ENCODE measurements at places on chromosomes 11 and 22. TPM values are rescaled to one million over a fixed set of nuclear protein-coding genes. Genes with fewer than 3 reads are reported as not detected.

The BIRC3 gene
- total RNA-seq = 115 TPM

DNA sequence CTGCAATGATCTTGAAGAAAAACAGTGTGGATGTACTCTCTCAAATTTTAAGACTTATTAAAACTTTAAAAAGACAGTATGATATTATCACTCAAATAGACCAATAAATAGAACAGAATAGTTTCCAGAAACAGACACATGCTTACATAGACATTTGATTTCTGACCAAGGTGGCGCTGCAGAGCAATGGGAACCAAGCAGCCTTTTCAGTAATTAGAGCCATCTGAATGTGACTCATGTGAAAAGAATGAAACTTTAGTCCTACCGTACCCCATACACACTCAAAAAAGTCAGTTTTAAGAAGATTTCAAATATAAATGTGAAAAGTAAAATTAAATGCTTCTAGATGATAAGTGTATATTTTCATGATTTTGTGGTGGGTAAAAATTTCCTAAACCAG lies 74.2 kb upstream of the MS4A8 start:
- DNase-seq = no peak
- no peak overlapping the region for H3K27ac ChIP-seq
- H3K4me1 ChIP-seq = no peaks in the 10 kb centered on the region

DNA sequence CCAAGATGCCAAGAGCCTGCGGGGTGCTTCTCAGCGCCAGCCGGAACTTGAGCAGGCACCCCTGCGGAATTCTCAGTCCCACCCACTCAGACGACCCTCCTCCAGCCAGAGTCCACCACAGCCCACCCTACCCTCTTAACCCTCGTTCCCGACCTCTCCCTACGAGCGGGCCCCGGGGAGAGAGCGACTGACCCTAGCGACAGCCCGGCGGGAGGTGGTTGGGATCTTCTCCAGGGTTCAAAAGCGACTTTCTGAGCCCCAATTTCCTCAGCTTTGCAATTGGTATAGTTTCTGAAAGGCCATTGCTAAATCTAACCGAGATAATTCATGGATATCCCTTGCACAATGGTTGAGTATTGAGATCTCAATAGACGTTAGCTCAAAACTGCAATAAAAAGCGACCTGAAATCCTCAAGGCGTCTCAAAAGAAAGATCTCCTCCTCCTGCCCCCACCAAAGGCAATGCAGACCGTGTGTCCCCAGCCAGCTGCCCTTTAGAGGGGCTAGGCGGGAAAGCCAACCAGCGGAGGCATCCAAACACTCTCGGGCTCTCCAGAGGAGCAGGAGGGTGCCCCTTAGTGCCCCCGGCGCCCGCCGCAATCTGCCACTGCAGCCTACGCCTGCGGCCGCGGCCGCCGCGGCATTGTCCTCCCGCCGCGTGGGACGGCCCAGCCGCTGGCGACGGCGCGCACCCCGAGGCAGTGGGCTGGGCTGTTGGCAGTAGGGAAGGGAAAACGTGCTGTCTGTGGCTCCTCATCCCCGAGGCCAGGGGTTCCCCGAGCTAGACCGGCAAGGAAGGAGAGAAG lies 1.5 kb upstream of the SLC6A5 start:
- H3K4me1 ChIP-seq = no peaks in the 10 kb centered on the region
- peaks cover 87% of the 10 kb centered on the region for H3K27me3 ChIP-seq
- H3K4me3 ChIP-seq = no peak overlapping the region
- no peak for DNase-seq
- no peak overlapping the region for H3K27ac ChIP-seq

GRCh38 chr22:31537019-31537535 lies 40.7 kb downstream of the SFI1 start:
- no peak for DNase-seq
- no peaks in the 10 kb centered on the region for H3K27me3 ChIP-seq
- peak overlapping the region; percentile 19 for H3K27ac ChIP-seq
- H3K4me3 ChIP-seq = no peak overlapping the region
- peaks cover 22% of the 10 kb centered on the region for H3K4me1 ChIP-seq

The C11orf21 gene
- 71.7 TPM for total RNA-seq

The KAT5 gene
- 90.9 TPM for total RNA-seq

DNA sequence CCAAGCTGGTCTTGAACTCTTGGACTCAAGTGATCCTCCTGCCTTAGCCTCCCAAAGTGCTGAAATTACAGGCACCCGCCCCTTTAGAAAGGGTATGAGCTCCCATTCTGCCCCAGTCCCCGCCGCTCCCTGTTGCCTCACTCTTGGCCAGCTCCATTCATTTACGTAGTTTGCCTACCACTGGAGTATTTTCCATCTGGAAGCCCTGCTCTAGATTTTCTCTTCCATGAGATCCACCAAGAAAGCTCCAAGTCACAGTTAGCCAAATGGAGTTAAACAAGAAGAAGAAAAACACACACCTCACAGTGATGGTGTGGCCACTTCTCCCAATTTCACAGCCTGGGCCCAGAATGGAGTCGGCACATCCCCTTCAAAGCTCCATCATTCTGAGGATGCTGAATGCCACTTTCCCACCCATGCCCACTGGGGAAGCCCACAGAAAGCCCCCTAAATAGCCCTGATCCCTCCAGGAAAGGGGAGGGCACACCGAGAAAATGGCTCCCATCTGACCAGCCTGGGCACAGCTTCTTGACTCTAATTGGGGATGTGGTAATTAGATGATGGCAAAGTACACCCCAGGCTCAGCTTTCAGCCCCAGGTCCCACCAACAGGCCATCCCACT lies 381.2 kb downstream of the MN1 start:
- peaks cover 11% of the 10 kb centered on the region for H3K27me3 ChIP-seq
- H3K4me3 ChIP-seq = no peak overlapping the region
- DNase-seq = no peak
- H3K27ac ChIP-seq = no peak overlapping the region
- no peaks in the 10 kb centered on the region for H3K4me1 ChIP-seq

DNA sequence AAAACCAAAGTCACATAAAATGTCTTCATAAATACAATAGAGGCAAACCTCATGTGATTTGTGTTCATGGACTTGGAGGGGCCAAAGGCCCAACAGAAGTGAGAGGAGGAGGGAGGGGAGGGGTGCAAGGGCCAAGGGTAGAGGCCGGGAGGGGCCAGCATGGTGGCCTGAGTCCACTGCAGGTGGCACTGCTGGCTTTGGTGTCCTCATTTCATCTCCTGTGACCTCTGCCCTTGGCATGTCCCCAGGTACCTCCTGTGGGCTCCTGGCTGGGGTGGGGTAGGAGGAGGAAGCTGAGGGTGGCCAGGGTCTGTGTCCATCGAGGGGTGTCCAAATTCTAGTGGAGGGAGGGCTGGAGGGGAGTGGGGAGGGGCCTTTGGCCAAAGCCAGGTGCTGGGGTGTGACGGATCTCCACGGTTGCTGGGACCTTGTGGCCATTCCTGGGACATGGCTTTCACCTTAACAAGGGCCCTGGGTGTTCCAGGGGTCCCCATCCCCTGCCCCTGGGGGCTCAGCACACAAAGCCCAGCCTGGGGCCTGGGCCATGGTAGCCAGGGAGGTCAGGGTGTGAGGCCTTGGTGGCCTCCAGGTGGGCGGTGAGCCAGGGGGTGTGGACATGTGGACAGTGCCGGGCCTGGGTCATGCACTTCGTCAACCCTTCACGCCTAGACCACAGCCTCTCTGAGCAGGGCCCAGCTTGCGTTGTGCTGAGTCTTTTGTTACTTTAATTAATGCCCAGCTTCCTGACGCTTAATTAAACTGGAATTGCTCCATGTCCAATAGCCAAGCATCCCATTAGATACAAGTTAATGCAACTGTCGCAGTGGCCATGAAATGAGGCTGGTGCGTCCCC lies 20.7 kb upstream of the CCDC188 start:
- no peak for DNase-seq
- no peak overlapping the region for H3K4me3 ChIP-seq
- H3K27ac ChIP-seq = no peak overlapping the region

DNA sequence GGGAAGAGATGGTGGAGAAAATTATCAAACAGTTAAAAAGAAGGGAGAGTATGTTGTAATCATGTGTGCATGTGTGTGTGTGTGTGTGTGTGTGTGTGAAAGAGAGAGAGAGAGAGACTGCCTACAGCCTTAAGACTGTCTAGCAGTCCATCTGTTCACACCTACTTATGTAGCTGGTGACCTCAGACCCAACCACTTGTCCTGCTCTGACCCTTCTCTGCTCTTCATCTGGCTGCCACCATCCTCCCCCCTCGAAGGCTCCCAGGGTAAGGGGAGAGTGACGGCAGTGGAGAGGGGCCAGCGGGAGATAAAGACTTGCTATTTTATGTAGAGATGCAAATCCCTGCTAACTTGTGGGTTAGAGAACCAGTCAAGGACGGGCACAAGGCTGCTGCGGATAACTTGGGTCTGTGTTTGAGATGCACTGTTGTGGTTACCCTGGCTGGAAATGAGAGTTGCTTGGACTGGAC lies 24.9 kb upstream of the GRAMD1B start:
- H3K27me3 ChIP-seq = no peaks in the 10 kb centered on the region
- peaks cover 5% of the 10 kb centered on the region for H3K4me1 ChIP-seq
- no peak overlapping the region for H3K27ac ChIP-seq
- H3K36me3 ChIP-seq = no peaks in the 10 kb centered on the region

DNA sequence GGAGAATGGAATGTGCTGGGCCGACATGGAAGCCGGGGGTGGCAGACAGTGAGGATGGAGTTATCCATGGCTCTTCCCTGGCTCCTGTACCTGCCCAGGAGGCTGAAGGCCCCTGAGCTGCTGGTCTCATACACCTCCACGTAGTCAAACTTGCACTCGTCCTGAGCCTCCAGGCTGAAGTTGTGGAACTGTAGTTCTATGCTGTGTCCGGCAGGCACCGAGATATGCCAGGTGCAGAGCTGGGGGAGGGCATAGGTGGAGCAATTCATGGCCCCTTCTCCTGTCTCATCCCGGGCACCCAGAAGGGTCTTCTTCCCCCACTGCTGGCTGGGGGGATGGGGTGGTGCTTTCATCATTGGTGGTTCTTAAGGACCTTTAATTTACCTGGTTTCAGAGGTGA lies 2.8 kb downstream of the MFRP start:
- H3K27ac ChIP-seq = no peak overlapping the region
- DNase-seq = no peak
- H3K4me1 ChIP-seq = peaks cover 22% of the 10 kb centered on the region
- H3K4me3 ChIP-seq = no peak overlapping the region

GRCh38 chr22:41198027-41198580 lies 7.0 kb upstream of the L3MBTL2 start:
- H3K4me1 ChIP-seq = peaks cover 19% of the 10 kb centered on the region
- no peak overlapping the region for H3K27ac ChIP-seq
- no peaks in the 10 kb centered on the region for H3K36me3 ChIP-seq
- peak; percentile 67 for DNase-seq

The TEX54 gene
- total RNA-seq = not detected

The JHY gene
- 4.6 TPM for total RNA-seq

- DNase-seq = no peak
- peaks cover 3% of the 10 kb centered on the region for H3K27me3 ChIP-seq
- H3K4me3 ChIP-seq = no peak overlapping the region
- peaks cover 9% of the 10 kb centered on the region for H3K4me1 ChIP-seq
- H3K27ac ChIP-seq = no peak overlapping the region
- H3K36me3 ChIP-seq = no peaks in the 10 kb centered on the region
These were observed 73.0 kb upstream of the VPREB1 start for GRCh38 chr22:22171357-22172218.

DNA sequence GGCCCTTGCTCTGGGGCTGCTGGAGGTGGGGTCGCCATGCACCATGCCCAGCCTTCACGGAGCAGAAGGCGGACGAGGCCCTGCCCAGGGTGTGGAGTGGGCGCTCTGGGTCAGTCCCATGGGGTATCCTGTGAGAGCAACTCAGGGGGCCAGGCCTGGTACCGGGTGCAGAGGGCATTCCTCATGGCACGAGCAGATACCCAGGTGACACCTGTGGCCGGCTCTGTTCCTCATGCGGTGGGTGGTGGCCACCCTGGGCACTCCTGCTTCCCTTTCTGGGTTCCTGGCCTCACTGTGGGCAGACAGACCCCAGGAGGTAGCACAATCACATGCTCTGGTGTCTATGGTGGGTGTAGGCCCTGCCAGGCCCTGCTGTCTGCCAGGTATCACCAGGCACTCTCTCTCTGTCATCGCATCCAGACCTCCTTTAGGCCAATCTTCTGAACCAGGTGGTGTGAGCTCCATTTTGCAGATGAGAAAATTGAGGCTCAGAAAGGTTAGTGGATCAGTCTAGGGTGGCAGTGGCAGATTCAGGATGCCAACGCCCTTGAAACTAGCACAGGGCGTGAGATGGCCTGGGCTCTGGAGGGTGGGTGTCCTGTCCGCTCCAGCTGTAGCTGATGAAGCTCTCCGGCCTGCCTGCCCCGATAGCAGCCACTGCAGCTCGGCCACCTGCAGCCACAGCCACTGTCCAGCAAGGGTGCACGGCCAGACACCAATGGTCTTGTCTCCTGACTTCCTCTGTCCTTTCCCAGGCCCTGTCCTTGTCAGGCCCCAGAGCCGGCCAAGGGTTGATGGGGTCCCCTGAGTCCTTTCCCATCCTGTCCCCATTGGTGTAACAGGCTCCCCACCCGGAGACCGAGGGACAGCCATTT lies 15.1 kb downstream of the DGKZ start:
- H3K4me1 ChIP-seq = peaks cover 75% of the 10 kb centered on the region
- peak overlapping the region; percentile 55 for H3K4me3 ChIP-seq
- no peak for DNase-seq
- no peaks in the 10 kb centered on the region for H3K27me3 ChIP-seq
- peaks cover 43% of the 10 kb centered on the region for H3K36me3 ChIP-seq

GRCh38 chr11:116427337-116427902 lies 345.4 kb downstream of the BUD13 start:
- DNase-seq = no peak
- no peaks in the 10 kb centered on the region for H3K36me3 ChIP-seq
- no peak overlapping the region for H3K4me3 ChIP-seq
- H3K27me3 ChIP-seq = no peaks in the 10 kb centered on the region
- no peak overlapping the region for H3K27ac ChIP-seq
- H3K4me1 ChIP-seq = no peaks in the 10 kb centered on the region

DNA sequence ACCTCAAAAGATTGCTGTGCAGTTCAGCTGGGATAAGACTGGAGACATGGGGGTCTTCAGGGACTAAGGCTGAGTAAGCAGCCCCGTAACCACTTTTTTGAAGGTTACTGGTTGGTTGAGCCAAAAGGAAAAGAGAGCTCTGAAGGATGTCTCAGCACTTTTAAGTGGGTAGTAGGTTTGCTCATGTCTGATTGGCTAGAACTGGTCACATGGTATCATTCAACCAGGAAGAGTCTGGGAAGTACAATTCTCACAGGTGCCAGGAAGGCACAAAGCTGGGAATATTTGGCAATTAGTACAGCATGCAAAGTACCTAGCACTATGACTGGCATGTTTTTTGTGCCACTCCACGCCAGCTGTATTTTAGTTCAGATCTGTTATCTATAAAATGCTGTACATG lies 58.1 kb downstream of the SNX19 start:
- no peaks in the 10 kb centered on the region for H3K27me3 ChIP-seq
- H3K4me1 ChIP-seq = peaks cover 7% of the 10 kb centered on the region
- no peak overlapping the region for H3K4me3 ChIP-seq
- no peaks in the 10 kb centered on the region for H3K36me3 ChIP-seq

DNA sequence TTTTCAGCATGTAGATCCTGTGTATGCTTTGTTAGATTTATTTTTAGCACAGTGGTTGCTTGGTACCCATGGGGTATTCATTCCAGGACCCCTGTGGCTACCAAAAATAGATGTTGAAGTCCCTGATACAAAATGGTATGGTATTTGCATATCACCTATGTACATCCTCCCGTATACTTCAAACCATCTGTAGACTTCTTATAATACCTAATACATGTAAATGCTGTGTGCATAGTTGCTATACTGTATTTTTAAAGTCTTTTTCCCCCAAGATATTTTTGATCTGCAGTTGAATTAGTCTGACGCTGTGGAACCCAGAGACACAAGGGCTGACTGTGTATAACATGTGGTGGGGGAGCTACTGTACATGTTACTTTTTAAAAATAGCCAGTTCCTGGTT lies 101.1 kb downstream of the ATXN10 start:
- peaks cover 2% of the 10 kb centered on the region for H3K36me3 ChIP-seq
- DNase-seq = no peak
- H3K4me3 ChIP-seq = no peak overlapping the region
- no peak overlapping the region for H3K27ac ChIP-seq
- no peaks in the 10 kb centered on the region for H3K27me3 ChIP-seq

The C11orf16 gene
- not detected for total RNA-seq
